ENCODE measurements at places on chromosomes 11 and 22.

GRCh38 chr11:69476509-69476961, 4.9 kb upstream of the LINC01488 start:
- DNase-seq, result no peak

DNA sequence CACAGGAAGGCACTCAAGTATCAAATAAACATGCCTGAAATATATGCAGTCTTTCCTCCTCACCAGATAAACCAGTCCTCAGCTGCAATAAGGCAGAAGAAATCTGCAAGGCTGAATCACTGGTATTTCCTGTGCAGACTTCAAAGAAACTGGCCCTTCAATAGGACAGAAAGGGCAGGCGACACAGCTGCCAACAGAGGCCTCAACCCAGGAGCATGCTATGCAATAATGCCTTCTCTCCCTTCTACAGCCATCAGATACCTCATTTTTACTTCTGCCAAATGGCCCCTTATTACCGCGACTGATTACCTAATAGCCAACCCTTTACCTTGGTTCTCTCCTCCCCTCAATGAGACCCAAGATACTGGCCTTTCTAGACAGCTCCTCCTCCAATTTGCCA, 8.0 kb downstream of the NUMA1 start:
- DNase-seq, result no peak

- DNase-seq, result no peak
These were observed 2.3 kb upstream of the OR51E1 start for GRCh38 chr11:4641501-4641900.

- no peak for DNase-seq
These were observed 50.8 kb upstream of the CCDC90B start for GRCh38 chr11:83336993-83337392.

DNA sequence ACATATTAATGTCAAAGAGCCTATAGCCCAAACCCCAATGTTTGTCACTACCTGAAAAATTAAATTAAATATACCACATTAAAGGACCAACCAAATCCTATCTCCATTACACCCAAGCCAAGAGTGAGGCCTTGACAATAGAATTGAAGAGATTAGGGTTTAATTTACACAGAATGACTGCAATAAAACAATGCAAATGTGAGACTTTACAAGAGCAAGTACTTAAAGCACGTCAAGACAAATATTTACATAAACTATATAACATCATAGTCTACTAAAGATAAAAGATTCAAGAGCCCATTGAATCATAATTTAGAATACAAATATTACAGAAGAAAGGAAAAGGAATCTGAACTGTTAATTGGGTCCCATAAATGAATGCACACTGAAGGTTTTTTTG, 85.6 kb downstream of the CADM1 start:
- DNase-seq, result no peak

- DNase-seq, result no peak
These were observed 331.1 kb upstream of the PITPNB start for GRCh38 chr22:28250036-28250695.

DNA sequence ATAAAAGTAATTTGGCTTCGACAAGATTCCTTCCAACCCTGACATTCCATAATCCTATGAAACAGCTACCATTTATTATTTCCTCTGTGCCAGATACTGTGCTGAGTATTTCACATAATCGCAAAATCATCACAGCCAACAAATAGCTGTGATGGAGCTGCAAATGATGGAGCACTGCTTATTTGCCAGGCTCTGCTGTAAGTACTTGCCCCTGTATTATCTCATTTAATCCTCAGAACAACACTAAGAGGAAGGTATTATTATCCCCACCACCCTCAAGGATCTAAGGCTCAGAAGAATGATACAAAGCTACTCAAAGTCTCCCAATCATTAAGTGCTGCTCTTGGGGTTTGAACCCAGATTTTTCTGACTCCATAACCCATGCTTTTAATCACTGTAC, 145.5 kb downstream of the CCDC34 start:
- DNase-seq, result no peak

DNA sequence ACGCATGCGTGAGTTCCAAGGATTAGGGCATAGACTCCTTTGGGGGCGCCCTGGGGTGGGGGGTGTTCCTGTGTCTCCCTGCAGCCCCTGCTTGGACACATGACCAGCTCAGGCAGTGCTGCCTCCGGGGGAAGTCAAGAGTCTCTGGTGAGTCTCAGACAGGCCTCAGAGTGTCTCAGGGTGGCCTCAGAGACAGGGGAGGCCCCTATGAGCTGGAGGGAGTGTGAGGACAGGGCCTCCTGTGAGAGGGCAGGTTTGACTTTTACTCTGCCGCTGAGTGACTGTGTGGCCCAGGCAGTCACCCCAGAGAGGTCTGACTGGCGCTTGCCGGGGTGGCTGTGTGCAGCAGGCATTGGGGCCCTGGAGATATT, 41.2 kb upstream of the KCNQ1OT1 start:
- no peak for DNase-seq

DNA sequence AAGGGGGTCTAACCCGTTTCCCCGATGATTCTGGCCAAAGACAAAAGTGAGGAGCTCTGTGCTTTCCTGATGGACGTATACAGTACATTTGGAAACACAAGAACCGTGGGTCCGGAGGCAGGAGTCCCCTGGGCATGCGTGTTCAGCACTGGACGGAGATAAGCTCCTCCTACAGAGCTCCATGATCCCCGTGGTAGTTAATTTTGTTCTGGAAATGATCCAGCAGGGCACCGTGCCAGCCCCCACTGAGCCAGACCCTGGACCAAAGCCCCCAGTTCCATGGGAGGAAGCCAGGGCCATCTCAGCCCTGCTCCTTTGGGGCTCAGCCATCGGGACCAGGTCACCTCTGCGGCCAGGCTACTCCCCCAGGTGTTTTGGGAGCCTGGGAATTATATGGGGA, 83.3 kb downstream of the TRMU start:
- DNase-seq, result no peak

DNA sequence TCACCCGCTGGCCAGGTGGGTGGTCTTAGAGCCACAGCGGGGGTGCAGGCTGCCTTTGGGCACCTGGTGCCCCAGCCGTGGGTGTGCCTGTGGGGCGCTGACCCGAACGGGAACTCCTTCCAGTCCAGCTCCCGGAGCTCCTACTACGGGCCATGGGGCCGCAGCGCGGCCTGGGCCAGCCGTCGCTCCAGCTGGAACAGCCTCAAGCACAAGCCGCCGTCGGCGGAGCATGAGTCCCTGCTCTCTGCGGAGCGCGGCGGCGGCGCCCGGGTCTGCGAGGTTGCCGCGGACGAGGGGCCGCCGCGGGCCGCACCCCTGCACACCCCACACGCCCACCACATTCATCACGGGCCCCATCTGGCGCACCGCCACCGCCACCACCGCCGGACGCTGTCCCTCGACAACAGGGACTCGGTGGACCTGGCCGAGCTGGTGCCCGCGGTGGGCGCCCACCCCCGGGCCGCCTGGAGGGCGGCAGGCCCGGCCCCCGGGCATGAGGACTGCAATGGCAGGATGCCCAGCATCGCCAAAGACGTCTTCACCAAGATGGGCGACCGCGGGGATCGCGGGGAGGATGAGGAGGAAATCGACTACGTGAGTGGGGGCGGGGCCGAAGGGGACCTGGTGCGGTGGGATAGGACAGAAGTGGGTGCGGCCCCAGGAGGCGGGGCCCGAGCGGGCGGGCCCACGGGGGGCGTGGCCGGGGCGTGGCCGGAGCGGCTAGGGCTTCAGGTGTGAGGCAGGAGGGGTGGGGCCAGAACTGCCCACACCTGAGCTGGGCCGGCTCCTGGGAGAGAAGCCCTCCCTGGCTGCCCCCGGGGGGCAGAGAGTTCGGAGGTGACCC, 91.5 kb downstream of the CACNA1I start:
- DNase-seq, result peak; percentile 32

DNA sequence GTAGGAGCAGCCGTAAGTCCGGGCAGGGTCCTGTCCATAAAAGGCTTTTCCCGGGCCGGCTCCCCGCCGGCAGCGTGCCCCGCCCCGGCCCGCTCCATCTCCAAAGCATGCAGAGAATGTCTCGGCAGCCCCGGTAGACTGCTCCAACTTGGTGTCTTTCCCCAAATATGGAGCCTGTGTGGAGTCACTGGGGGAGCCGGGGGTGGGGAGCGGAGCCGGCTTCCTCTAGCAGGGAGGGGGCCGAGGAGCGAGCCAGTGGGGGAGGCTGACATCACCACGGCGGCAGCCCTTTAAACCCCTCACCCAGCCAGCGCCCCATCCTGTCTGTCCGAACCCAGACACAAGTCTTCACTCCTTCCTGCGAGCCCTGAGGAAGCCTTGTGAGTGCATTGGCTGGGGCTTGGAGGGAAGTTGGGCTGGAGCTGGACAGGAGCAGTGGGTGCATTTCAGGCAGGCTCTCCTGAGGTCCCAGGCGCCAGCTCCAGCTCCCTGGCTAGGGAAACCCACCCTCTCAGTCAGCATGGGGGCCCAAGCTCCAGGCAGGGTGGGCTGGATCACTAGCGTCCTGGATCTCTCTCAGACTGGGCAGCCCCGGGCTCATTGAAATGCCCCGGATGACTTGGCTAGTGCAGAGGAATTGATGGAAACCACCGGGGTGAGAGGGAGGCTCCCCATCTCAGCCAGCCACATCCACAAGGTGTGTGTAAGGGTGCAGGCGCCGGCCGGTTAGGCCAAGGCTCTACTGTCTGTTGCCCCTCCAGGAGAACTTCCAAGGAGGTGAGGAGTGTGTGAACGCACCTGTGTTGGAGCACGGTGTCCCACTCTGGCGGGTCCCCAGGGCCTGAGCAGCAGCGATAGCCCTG, at the start of gene TAGLN:
TSS of gene TAGLN (plus strand) at position 318 of the 863 bp plus-strand sequence. CDS start 3,644 bp downstream, outside the sequence.
- no peak for DNase-seq

- DNase-seq, result no peak
These were observed 12.8 kb downstream of the PITPNB start for GRCh38 chr22:27906241-27906640.

DNA sequence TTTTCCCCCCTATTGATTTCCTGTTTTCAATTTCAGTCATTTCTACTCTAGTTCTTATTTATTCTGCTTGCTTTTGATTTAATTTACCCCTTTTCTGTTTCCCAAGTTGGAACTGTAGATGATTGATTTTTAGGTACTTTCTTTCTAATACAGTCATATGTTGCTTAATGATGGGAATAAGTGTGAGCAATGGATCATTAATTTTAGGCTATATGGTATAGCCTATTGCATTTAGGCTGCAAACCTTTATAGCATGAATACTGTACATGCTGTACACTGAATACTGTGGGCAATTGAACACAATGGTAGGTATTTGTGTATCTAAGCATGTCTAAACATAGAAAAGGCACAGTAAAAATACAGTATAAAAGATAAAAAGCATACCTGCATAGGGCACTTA, 44.9 kb downstream of the DDX10 start:
- DNase-seq, result no peak

DNA sequence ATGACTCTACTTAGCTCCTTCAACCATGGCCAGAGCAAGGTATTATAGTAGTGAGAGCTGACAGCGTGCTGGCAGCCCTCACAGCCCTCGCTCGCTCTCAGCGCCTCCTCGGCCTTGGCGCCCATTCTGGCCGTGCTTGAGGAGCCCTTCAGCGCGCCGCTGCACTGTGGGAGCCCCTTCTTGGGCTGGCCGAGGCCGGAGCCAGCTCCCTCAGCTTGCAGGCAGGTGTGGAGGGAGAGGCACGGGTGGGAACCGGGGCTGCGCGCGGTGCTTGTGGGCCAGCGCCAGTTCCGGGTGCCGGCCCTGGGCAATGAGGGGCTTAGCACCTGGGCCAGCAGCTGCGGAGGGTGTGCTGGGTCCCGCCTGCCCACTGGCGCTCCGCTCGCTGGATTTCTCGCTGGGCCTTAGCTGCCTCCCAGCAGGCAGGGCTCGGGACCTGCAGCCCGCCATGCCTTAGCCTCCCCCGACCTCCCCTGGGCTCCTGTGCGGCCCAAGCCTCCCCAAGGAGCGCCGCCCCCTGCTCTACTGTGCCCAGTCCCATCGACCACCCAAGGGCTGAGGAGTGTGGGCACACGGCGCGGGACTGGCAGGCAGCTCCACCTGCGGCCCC, 63.1 kb downstream of the SPATA19 start:
- no peak for DNase-seq

DNA sequence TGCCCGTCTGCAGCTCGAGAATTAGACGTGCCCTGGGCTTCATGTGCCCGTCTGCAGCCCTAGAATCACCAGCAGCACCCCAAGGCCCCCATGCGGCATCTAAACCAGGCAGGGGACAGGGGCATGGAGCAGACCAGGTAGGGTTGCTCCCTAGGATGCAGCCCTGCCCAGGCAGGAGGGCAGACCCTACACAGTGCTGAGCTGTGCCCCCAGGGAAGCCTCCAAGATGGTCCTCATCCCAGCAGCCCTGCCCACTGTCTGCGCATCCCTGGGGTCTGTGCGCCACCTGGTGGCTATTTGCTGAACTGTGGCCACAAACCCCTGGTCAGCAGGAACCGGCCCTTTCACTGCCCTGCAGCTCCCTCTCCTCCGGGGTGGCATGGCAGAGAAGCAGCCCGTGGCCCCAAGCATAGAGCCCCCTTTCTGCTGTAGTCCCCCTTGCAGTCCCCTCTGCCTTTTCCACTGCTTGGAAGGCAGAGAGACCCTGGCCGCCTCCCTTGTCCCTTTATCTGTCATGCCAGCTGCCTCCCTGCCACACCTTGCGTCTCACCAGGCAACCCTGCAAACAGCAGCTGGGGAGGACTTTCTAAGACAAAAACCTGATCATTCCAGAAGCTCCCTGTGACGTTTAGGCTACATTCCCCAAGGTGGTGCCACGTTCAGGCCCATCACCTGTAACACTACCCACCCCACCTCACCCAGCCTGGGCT, 86.6 kb downstream of the KCNQ1 start:
- peak; percentile 83 for DNase-seq

DNA sequence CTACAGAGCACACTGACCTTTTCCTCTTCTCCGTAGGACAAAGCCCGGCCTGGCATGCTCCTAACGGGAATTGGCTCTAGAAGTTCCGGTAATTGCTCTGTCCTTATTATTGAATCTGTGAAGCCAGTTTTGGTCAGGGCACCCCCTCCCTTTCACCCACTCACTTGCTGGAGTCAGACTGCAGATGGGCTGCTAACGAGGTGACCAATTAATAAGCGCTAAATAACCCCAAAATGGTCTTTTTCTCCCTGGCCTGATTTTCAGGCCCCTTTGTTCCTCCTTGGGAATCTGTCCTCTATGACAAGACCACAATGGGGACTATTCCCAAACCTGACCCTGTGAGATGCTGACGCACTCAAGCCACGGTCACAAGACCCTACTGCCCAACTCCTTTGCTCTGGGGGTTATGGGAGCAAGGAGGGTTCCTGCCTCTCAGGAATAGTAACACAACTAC, 610.0 kb upstream of the CADM1 start:
- no peak for DNase-seq

GRCh38 chr11:133937015-133937414, 19.8 kb downstream of the IGSF9B start:
- no peak for DNase-seq

DNA sequence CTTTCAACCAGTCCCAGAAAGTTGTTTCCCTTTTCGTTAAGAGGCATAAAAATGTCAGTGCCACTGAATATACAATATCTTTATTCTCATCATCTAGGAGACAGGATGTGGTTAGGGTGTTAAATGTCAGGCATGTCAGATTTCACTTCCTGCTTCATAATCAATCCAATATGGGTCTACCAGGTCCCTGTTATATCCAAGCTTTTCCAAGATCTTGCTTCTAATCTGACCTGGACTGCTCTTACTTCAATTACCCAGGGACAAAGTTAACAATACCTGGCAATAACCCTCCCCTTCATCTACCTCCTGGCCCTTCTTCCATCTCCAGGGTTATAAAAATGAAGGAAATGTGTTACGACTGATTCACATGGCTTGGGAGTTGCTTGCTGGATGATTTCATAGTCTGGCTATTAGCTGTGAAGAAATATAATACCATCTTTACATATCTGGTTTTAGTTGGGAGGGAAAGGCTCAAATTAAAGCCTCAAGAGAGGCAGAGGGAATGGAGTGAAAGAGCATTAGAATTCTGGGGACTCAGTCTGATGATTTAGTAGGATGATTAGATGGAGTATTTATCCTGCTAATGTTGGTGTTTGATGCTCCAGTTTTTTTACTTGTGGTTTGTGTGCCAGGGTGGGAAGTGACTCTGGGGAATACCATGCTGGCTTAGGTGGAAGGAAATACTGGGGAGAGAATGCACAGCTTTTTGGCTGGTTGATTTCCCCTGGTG, 534.3 kb downstream of the ETS1 start:
- no peak for DNase-seq

Data from memory B cell (primary cell).